ENCODE measurements at places on chromosomes 6 and 20. TPM values are rescaled to one million over a fixed set of nuclear protein-coding genes. Genes with fewer than 3 reads are reported as not detected.

DNA sequence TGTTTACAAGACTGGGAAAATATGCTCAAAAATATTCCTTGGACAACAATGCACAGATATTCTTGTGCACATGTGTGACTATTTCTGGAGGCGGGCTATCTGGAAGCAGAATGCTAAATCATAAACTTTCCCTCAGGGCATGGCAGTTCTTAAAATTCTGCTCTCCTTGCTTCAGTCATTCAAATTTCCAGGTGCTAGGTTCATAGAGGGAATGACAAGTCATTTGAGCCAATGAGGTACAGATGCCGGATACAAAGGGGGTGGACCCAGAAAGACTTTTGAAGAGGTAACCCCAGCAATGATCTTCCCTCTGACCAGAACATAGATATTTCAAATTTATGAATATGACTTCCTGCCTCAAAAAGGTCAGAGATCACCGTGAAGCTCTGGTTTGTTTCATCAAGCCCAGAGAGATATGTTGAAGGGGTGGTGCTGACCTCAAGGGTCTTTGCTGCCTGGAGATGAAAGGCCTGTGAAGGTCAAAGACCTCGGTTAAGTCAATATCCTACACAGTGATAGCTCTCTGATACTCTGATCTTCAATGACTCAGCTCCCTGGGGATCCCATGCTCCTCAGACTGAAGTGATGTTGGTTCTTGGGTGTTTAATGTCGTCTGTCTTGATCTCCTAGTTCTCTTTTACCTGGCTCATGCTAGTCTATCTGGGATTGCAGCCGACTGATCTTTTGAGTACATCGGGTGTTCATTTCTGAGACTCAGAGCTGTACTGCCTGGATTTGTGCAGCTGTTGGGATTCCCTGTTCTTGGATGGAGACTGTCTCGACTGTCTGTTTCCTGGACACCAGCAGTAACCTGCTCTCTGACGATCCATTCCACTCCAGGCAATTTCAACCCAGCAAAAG, 47.5 kb upstream of the TSHZ2 start:
- no peak for DNase-seq

- no peak for DNase-seq
Measured at GRCh38 chr20:35332540-35333200, 40.4 kb upstream of the FAM83C start.

GRCh38 chr6:82410151-82410648, 46.6 kb downstream of the TPBG start:
- DNase-seq = no peak

- DNase-seq = no peak
Measured at GRCh38 chr20:62409931-62410745, 3.1 kb upstream of the CABLES2 start.

GRCh38 chr6:89932245-89932802, 38.1 kb downstream of the GJA10 start:
- DNase-seq = no peak

GRCh38 chr6:39114388-39114703, 640 bp downstream of the SAYSD1 start:
- DNase-seq = no peak

- DNase-seq = no peak
Measured at GRCh38 chr6:132136981-132137380, 185.8 kb upstream of the CCN2 start.

GRCh38 chr20:31721408-31722256, 1.0 kb downstream of the BCL2L1 start:
- DNase-seq = no peak

DNA sequence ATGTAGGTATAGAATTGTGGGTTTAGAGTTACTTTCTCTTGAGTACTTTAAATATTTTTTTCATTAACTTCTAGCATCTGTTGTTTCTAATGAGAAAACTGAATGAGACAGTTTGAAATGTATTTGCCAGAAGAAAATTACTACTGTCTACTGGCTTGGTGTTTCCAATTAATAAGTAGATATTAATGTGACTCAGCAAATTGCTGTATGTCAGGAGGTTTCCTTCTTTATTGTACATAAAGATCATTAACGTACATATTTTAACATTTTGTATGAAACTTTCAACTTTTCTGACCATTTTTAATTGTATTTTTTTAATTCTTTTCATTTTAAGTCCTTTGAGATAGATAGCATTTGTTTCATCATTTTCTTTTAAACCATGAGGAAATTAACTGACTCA, 135.1 kb upstream of the SLC22A23 start:
- DNase-seq = no peak

DNA sequence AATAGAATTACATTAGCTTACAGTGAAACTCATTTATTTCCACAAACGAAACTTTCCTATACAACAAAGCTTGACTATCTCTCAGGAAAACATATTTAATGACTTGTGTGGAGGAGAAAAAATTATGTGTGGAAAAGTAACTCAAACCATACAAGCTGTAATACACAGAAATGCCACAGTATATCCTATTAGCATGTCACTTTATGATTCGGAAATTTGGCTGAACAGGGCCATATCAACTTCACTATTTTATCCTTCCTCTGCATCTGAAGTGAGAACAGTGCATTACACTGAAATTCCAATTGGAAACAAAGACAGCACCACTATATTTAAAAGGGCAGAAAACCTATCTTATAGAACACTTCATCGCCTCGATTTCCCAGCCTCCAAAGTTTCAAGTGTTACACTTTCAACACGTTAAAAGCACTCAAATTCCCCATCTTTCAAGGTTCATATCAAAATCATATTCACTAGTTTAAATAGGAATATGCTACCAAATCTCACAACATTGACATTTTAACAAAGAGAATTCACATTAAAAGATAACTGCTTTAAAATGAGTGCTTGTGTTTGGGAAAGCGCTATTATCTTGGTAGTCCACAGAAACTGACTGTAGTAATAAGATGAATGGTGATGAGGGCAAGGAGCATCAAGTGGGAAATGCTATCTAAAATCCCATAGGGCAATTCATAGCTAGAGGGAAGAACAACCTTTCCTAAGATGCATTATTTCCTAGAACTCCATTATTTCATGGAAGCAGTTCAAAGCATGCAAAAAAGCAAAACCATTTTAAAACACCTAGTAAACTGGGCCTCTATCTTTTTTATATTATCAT, 1.8 kb downstream of the REV3L start:
- DNase-seq = peak; percentile 19

DNA sequence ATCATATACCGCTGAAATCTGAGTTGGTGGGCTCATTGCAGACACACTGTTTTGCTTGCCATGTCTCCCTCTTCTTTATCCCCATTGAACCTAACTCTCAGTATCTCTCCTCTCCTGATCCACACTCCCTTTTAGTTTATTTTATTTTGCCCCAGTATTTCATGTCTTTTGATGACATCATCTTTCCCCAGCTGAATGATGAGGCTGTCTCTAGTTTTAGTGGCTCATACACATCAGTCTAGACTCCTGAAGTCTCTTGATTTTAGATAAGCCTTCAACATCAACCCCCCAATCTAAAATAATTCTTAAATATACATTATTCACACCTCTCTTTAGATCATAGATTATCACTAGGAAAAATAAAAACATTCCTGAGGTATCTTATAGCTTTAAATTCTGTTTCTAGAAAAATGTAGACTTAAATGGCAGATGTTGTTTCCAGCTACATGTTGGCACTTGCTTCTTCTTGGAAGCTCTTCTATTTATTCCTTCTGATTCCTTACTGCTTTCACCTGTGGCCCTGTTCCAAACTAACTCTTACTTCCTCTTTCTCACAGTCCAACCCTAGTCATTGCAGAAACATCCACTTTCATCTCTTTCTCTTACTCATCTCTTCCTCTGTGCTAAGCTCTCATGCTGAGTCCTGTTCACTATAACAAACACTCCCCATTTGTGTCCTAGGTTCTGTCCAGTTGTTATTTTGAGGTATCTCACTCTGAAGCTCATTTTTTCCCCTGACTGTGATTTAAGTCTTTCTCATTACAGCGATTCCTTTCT, 191.9 kb upstream of the SLC35B3 start:
- no peak for DNase-seq

DNA sequence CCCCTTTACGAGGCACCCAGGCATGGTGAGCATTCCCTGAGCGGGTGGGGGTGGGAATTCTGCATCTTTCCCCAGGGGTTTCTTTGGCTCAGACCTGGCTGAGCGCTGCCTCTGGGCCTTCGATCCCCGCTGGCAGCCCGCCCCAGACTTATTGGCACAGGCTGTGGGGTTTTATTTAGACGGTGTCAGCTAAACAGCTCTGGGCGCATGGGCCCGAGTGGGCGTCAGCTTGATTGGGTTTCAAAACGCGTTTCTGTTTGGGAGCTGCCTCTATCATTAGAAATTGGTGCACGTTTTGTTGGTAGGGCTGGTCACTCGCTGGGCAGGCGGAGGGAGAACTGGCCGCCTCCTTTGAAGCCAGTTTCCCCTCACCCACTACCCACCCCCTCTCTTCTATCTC, 21.0 kb downstream of the PMEPA1 start:
- DNase-seq = no peak

GRCh38 chr6:154526996-154527395, 16.5 kb upstream of the CNKSR3 start:
- no peak for DNase-seq

GRCh38 chr6:164929408-164929977, 379.9 kb downstream of the C6orf118 start:
- DNase-seq = no peak

- DNase-seq = no peak
Measured at GRCh38 chr6:101516578-101516977, 123.1 kb downstream of the GRIK2 start.

DNA sequence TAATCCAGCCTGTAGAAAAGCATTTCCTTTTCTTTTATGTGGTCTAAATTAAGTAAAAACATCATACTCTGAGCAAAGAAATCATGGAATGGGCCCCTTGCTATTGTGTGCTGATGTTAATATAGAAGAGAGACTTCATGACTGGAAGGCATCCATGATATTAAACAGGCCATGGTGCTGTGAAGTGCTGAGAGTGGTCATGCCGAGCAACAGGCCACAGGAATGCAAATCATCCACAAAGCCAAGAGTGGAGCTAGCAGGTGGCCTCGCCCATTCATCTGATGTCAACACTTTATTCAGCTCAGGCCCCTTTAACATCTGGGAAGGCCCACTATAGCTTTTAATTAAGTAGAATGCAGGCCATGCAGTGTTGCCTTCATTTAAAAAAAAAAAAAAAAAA, 115.2 kb upstream of the HMGCLL1 start:
- no peak for DNase-seq

DNA sequence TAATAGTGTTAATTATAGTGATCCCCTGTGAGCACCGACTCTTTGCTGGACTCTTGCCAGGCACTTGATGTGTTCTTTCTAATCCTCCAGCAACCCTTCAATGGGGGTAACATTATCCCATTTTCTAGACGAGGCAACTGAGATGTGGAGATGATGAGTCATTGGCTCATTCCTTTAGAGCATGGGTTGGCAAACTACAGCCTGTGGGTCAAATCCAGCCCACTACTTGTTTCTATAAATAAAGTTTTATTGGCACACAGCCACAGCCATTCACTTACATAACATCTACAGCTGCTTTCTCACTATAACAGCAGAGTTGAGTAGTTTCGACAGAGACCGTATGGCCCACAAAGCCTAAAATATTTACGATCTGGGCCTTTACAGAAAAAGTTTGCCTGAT, 249.5 kb upstream of the KCNG1 start:
- no peak for DNase-seq

GRCh38 chr20:11274141-11274594, 600.4 kb upstream of the JAG1 start:
- DNase-seq = peak; percentile 69

- DNase-seq = no peak
Measured at GRCh38 chr6:160349020-160349441, 853 bp downstream of the SLC22A3 start.

DNA sequence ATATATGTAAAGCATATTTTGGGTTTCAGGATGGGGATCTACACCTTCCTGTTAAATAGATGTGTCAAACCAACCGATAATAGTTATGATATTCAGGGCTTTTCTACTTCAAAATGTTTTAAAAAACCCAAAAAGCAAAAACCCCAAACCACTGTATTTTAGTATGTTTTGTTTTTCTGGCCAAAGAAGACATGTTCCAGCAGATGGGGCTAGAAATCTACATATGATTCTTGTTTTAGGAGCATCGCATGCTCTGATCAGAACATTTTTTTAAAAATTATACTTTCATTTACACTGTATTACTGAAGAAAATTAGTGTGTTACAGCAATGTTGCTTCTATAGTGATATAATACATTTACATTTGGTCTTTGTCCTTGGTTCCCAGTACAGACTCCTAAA, 11.0 kb downstream of the RMND1 start:
- DNase-seq = no peak

DNA sequence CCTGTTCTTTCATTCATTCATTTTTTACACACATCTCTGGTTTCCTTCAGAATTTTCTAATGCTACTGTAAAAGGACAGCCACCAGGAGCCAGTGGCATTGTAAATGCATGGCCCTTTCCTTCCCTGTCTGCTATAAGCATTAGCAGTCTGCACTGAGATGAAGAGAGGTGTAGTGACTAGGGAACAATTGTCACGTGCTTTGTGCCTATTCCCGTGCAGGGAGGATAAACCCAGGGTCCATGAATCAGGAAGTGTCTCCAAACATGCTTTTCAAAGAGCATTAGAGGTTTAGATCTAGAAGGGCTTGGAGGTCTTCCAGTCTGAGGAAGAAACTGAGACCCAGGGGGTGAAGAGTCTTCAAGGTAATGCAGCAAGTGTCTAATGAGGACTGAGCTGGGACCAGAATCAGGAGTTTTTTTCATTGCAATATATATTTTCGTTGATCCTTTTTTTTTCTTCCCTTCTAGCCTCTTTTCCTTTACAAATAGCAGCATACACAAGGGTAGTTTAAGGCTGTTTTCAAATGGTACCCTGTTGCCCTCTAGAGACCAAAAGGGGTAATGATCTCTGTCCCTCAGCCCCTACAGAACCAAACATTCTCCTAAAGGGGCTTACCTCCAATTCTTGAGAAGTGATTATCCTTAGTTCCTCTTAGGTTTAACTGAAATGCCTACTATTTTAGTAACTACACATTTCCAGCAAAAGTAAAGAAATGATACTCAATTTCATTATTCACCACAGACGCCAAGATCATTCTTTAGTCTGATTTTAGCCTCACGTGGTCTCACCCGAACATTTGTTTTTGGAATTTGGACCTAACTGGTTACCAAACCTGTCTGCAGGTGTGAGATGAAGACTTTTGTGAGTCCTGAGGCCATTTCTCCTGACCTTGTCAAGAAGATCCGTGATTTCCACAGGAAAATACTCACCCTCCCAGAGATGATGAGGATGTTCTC, 6.6 kb downstream of the TRIM15 start:
- DNase-seq = no peak

GRCh38 chr6:110285306-110286060, 72.7 kb downstream of the METTL24 start:
- DNase-seq = no peak

- DNase-seq = no peak
Measured at GRCh38 chr20:63947638-63948456, 8.4 kb downstream of the UCKL1 start.

WFDC5 gene
- polyA plus RNA-seq = not detected

SOBP gene
- polyA plus RNA-seq = 16.0 TPM

HRH3 gene
- 0.07 TPM for polyA plus RNA-seq

PTCRA gene
- 0.47 TPM for polyA plus RNA-seq

C6orf132 gene
- polyA plus RNA-seq = 3.6 TPM

PMEPA1 gene
- 46.7 TPM for polyA plus RNA-seq
